Aorta (tissue), 5 donors: ENCODE measurements at places on chromosomes 12 and 14.

DNA sequence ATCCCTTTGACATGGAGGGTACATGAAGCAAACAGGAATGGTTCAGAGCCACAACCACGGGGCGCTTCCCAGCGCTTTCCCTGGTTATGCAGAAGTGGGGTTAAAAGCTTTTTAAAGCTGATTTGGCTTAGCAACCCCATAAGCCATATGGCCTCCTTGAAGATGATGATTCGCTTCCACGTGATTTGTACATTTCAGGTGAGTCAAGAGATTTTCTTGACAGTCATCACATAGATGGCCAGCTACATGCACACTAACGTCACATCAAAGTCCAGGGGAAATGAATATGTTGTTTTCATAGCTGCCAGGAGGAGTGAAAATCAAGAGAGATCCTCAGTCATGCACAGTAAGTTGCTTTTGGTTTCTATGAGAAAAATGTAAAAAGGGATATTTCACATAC lies 309.7 kb downstream of the TMEM132D start:
- DNase-seq, result no peak

- DNase-seq, result no peak
Observed at GRCh38 chr12:104011253-104011652, 38.7 kb downstream of the GLT8D2 start.

GRCh38 chr12:76308866-76309265 lies 39.3 kb downstream of the BBS10 start:
- no peak for DNase-seq

- DNase-seq, result no peak
Observed at GRCh38 chr14:95698287-95698686, 12.1 kb downstream of the TCL1B start.

GRCh38 chr12:93008044-93008778 lies 79.1 kb upstream of the EEA1 start:
- no peak for DNase-seq

DNA sequence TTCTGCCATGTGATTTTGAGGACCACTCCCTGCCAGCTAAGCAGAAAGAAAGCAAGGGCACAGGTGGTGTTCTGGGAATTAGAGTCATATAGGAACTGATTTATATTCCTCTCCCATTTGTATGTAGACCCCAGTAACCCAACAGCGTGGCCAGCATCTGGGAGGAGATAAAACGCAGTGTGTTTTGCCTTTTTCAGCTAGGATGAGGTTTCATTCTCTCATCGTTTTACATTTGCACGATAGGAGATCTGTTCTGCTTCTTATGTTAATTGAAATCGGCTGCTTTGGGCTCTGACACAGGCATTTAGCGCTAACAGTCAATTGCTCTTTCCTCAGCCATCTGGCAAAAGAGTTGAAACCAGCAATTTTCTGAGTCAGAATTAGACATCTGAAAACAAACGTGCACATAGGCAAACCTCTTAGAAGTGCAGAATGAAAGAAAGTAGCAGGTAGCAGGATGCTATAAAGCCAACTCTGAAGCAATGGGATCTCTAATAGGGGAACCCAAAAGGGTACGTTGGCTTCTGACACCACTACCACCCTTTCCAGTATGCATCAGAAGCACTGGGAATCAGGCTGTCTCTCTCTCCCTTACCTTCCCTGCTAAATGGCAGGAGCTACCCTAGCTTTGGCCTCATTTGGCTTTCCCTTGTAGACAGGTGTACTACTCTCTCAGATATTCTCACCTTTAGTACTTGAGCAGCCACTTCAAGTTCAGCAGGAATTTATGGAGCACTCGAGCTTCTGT lies 219.1 kb downstream of the PHLDA1 start:
- no peak for DNase-seq

GRCh38 chr12:115507951-115508722 lies 769.4 kb downstream of the MED13L start:
- no peak for DNase-seq

- DNase-seq, result no peak
Observed at GRCh38 chr12:9388379-9388778, 180.2 kb upstream of the PZP start.

- no peak for DNase-seq
Observed at GRCh38 chr14:79645753-79646362, 565.4 kb downstream of the DIO2 start.

DNA sequence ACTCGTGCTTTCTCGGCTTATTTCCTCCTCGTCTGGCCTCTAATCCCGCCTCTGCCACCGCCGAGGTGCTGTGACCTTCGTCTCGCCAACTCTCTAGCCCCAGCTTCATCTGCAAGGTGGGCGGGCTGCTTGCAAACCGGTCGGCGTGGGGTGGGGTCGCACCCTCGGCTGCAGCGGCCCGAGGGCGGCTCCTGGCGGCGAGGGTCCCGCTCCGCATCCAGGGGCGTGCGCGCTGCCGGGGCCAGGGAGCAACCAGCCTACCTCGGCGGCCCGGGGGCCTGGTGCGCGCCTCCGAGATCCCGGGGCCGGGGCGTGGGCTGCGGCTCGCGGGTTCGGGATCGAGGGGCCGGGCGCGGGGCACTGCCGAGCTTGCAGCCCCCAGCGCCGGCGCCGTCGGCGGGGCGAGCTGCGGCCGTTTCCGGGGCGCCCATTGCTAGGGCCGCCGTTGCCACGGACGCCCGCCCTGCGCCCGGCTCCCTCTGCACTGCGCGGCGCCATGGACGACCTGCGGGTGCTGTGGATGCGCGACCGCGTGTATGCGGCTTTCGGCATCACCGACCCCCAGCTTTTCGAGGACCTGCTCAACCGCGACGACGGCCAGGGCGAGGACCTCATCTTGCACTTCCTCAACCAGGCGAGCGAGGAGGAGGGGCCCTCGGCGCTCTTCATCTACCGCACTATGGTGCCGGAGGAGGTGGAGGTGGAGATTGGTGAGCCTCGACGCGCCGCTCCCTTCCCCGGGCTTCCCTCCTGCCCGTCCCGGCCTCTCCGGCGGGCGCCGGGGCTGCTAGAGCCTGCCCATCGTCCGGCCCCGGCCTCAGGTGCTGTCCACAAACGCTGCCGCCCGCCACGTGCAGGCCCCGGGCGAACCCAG lies at the start of gene DNAH10:
TSS of gene DNAH10 (plus strand) at position 461 of the 874 bp plus-strand sequence. CDS start at position 497, 36 bp downstream.
- no peak for DNase-seq

DNA sequence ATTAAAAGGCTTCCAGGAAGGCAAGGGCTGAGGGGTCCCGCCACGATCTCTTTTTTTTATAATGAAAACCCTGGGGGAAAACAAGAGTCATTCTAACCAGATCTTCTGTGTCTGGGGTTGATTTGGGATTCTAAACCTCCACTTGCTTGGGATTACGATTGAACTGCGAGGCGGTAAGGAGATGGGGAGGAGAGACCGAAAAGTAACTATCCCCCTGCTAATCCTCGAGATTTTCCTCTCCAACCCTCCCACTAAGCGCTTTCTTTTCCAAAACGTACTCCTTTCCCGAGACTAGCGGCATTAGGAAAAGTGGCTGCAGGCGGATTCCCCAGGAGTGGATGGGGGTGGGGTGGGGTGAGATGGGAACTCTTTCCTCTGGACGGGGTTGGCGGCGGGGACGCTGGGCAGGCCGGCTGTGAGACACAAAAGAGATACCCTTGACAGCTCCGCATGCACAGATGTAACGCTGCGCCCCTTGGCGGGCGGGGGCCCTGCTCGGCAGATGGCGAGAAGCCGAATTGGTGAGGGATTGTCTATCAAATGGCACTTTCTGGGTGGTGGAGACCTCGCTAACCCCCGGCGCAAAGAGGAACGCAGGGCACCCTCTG lies 830 bp upstream of the SRRM4 start:
- no peak for DNase-seq

DNA sequence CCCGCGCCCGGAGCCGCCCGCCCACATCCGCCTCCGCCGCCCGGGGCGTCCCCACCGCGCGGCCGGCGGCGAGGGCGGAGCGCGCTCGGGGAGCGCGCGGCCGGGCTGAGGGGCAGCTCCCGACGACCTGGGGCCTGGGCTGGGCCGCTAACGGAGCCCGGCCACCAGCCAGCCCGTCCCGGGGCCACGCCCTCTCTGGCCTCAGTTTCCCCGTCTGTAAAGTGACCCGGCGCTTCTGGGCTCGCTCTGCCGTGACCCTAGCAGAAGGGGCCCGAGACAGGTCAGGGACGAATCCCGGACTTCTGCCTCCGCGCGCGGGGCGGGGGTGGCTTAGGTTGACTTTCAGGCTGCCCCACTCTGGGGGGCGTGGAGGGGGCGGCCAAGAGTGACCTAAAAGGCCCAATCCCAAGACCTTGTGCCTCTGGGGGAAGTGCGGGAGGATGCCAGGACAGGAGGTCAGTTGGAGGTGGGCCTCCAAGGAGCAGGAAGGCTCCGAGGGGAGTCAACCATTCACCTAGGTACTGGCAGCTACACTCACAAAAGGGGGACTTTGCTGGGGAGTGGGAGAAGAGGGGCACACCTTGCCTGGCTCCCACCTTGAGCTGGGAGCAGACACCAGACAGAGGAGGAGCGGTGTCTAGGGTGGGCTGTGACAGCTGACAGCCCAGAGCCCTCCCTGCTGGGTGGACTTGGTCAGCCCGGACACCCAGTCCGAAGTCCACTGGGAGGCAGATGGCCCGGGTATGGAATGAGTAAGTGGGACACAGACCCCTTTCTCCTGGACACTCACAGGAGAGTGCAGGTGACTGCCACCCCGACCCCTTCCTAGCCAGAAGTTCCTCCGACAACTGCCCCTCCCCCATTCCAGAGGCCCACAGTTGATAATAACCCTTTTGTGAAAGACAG lies 486 bp upstream of the AKT1 start:
- DNase-seq, result peak; percentile 74

GRCh38 chr14:38536376-38537038 lies 280.6 kb upstream of the CLEC14A start:
- no peak for DNase-seq

GRCh38 chr12:18752280-18752920 lies 14.5 kb downstream of the CAPZA3 start:
- DNase-seq, result no peak

GRCh38 chr14:68548194-68549076 lies 244.4 kb downstream of the ZFP36L1 start:
- DNase-seq, result peak; percentile 91

DNA sequence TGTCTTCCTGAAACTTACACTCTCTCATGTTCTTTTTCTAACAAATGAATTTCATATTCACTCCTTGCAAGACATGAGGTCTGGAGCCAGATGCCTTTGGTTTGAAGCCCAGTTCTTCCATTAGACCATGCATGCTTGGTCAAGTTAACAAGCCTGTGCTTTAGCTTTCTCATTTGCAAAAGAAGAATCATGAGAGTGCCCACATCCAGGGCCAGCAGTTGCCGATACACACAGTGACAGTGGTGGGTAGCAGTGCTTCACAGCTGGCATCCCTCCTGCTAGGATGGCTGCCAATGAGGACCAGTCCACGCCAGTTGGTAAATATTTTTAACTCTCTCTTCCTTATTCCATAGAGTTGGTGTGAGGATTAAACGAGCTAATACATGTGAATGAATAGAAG lies 163.1 kb downstream of the PHLDA1 start:
- DNase-seq, result no peak
